ENCODE measurements at places on chromosomes 6 and 20.

GRCh38 chr6:37802810-37803209, 16.7 kb upstream of the ZFAND3 start:
- no peak for DNase-seq

GRCh38 chr20:17714597-17714996, 14.8 kb downstream of the BANF2 start:
- no peak for DNase-seq

DNA sequence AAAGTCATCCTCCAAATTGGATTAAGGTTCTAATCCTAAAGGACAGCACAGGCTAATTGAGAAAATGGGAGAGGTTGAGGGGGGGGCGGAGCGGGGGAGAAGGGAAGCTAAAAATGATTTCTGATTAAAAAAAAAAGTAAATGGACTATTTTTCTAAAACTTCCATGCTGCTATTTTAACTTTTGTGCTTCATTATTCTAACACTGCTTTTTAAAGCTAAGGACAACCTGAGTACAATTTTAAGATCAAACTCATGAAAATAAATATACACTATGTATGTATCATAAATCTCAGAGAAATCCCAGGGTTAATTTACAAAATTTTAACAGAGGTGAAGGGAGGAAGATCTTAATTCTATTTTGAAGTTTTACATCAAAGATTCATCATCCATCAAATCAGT, 4.4 kb downstream of the MAN1A1 start:
- DNase-seq, result no peak

DNA sequence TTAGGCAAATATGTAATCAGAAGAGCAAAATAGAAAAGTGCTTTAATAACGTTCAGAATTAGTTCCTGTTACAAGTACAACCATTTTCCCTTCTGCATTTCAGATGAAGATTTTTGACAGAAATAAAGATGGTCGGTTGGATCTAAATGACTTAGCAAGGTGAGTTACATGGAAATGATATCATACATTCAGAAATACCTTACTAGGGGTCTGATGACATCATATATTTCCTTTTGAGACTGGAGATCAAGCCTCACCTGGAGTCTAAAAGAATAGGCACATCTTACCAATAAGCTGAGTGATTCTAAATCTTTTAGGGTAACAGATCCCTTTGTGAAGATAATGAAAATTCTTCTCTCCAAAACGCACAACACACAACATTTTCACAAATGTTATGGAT, 29.8 kb downstream of the SCGN start:
- DNase-seq, result no peak

DNA sequence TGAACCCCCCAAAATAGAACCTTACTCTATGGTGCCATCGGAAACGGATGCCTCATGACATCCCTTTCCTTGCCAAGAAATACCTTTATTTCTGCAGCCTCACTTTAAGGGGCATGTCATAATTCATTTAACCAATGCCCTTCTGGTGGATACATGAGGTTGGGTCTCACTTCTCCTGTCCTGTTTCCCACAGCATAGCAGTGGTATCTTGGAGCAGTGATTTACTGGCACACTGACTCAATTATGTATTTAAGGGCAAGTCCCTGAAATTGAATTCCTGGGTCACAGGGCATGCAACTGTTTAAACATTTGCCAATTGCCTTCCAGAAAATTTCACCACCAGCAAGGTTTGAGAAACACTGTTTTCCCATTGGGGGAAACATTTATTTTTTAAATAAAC, 639 bp upstream of the LBP start:
- DNase-seq, result no peak

- DNase-seq, result no peak
Observed at GRCh38 chr6:105748737-105749161, 337.4 kb upstream of the PRDM1 start.

All from GM13976 (cell line).